ENCODE measurements at places on chromosomes 11 and 22. TPM values are rescaled to one million over a fixed set of nuclear protein-coding genes. Genes with fewer than 3 reads are reported as not detected.

DNA sequence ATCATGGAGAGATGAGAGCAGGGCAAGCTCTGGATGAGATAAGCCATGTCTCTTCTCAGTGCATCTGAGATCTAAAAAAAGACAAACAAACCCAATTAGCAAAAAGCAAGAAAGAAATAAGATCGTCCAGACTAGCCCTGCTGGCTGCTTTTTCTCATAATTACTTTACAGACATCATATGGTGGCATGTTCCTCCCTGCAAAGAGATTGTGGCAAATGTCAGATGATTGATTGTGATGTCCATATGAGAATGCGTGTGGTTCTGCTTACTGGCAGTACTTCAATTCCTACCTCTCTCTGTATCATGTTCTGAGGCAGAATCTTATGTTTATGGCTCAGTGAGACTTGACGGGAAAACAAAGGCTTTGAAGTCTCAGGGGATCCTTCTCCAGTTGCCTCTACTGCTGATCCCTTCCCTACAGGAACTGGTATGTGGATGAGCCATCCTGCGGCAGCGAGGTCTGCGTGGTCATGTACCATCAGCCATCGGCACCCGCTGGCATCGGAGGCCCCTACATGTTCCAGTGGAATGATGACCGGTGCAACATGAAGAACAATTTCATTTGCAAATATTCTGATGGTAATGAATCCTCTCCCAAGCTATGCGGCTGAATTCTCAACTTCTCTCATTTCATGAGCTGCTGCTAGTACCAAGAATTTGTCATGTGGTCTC, 8.8 kb downstream of the LAYN start:
- DNase-seq, result no peak

- no peak for DNase-seq
Measured at GRCh38 chr11:86632499-86633269, 39.7 kb downstream of the ME3 start.

DNA sequence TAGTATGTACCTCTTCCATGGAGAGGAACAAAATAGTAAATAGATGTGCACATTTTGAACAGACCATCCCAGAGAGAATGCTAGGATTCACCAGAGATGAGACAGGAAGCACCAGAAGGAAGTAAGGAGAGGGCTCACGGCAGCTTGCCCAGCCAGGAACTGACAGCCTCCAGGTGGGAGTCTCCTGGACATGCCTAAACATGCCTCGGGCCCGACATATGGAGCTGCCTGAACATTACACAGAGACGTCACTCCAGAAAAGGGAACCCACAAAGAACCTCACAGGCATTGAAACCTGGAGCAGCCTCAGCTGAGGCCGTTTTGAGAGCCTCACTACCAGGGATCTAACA, 67.4 kb downstream of the BRD1 start:
- DNase-seq, result no peak

GRCh38 chr11:75344761-75345454, 6.6 kb downstream of the ARRB1 start:
- DNase-seq, result no peak

Gene MAJIN
- total RNA-seq, result not detected

Gene YPEL4
- 0.59 TPM for total RNA-seq
